Stimulated activated CD4-positive, alpha-beta T cell treated with anti-CD3 and anti-CD28 coated beads, Interleukin-1b, Interleukin-23, amount 100 ng/mL, for 1 hour (primary cell): ENCODE measurements at places on chromosomes 2 and 18.

DNA sequence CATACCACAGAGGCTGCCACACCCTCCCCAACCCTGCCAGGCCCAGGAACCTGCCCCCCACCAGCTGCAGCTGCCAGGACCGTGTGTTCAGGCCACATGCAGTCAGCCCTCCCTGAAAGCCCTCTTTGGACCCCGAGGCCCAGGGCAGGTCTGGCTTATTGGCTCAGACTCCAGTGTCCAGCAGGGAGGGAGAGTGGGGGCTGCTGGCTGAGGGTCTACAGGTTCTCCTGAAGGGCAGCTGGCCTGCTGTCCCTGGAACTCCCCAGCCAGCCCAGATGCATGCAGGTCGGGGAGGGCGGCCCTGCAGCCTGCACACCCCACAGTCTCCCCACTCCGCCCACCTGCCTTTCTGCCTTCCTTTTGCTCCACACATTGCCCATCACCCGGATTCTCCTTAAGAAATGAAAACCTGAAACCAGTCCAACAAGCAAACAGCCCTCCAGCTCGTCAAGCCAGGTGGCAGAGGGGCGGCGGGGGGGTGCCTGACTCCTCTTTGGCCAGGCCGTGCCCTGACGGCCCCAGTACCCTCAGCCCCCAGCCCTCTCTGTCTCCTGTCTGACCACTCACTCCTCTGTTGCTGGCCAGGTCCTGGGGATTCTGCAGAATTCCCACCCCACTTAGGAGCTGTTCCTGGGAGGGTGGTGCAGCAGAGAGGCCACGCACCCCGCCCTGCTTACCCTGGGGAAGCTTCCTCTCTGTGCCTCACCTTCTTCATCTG lies 18.0 kb downstream of the GPR35 start:
- DNase-seq: no peak

- DNase-seq: no peak
These were observed 111.8 kb downstream of the EHBP1 start for GRCh38 chr2:62817348-62817747.

DNA sequence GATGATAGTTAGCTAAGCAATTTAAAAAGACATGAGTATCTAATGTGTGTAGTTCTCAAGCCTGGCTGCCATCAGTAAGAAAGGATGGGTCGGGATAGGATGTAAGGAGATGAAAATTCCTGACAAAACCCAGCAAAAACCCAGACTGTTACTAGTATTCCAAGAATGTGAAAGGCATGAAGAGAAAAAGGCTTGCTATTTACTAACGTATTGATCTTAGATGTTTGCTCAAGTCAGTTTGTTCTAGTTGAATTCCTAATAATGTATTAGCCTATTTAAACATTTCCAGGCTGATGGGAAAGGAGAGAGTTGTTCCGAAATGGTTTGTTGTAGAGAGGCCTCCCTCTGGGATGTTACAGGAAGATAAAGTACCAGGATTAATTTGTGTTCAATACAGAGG lies 88.2 kb downstream of the ZNF532 start:
- DNase-seq: no peak

- DNase-seq: no peak
These were observed 59.9 kb upstream of the REG3A start for GRCh38 chr2:79219383-79219988.

GRCh38 chr18:52971097-52971496 lies 631.1 kb downstream of the DCC start:
- no peak for DNase-seq

DNA sequence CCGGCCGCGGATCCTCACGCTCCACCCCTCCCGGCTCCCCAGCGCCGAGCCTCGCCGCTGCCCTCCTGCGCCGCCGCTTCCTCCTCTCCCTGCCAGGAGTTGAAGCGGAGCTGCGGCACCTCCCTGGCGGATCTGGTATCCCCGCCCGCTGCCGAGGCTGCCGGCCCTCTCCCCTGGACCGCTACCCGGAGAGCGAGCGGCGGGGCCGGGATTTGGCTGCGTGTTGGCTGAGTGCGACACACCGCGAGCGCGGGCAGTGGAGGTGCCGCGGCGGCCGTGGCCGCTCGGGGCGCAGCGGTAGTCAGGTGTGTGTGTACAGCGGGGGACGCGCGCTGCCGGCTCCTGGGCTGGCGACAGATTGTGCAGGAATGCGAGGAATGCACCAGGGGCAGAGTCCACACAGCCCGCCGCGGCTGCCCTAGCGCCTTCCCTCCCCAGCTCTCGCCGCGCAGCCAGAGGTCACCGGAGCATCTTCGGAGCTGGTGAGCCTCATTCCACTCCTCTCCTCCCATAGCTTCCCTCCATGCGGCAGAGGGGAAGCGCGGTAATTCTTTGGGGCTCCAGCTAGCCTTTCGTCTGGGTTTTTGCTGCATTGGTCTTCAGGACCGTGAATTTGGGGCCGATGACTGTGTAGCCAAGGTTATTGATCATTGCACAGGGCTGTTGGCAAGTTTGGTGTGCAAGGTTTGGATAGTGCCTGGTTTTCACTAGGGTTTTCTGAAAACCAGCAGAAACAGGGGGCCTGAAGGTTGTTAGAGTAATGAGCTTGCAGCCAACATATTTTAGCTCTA lies 1.3 kb downstream of the PKP4 start:
- peak; percentile 29 for DNase-seq

DNA sequence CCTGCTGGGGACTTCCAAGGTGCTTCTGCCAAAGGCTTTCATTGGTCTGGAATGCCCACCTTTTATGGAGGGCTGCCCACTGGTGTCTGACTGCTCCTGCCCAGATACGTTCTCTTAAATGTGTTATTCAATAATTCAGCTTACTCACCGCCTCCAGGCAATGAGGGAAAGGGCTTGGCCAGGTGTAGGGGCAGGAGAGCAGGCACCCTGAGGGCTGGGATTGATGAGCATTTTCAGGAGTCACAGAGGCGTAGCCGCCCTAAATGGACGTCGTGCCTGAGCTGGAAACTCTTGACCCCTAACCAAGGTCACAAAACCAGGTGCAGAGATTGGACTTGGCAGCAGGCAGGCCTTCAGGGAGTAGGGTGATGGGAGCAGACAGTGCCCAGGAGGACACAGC lies 26.8 kb downstream of the MAL start:
- no peak for DNase-seq

GRCh38 chr18:4399929-4400328 lies 55.2 kb downstream of the DLGAP1 start:
- DNase-seq: no peak

GRCh38 chr2:192151853-192152252 lies 42.9 kb downstream of the TMEFF2 start:
- DNase-seq: no peak

DNA sequence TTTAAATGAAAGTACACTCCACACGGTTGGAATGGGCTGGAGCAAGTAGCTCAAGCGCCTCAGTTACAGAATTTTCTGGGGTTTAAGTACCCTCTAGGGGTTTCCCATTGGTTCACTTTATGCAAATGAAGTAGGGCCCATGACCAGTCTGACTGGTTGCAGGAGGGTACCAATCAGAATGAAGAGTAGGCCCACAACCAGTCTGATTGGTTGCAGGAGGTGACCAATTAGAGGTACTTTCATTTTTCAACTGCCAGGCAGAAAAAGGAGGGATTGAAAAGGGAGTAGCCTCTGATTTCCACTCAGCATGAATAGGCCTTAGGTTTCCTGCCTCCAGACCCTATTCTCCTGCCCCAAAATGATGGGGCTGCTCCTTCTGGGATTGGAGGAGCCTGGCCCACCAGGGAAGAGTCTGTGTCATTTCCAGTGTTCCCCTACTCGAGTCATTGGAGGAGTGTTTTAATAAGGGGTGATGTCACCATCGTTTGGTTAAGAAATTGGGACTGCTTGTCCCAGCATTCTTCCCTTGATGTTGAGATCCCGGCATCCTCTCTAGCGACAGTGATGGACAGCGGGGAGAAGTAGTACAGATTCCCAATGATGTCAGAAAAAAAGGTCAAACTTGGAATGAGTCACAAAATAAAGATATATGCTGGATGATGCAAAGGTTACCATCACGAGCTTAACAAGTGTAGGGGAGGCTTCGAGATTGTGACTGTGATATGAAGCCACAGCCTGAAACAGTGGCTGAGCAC lies 210.4 kb downstream of the SH3BP4 start:
- DNase-seq: no peak

GRCh38 chr2:178761759-178762371 lies 45.4 kb downstream of the TTN start:
- no peak for DNase-seq

GRCh38 chr18:79916128-79916494 lies 35.3 kb downstream of the SLC66A2 start:
- DNase-seq: no peak

DNA sequence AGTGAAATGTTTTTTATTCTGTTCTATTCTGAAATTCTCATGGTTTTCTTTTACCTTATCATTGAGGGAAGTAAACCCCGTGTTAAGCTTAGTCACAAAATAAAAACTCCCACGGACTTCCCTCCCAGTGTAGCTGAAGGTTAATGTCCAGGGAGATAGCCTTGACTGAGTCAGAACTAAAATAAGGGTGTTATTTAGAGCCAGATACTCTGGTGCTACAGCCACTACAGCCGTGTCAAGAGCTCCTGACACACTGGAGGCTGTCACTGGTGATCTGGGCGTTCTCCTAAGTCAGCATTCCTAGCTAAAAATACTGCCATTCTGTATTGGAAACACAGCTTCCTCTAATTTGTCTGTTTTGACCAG lies 82.0 kb upstream of the RANBP2 start:
- no peak for DNase-seq

DNA sequence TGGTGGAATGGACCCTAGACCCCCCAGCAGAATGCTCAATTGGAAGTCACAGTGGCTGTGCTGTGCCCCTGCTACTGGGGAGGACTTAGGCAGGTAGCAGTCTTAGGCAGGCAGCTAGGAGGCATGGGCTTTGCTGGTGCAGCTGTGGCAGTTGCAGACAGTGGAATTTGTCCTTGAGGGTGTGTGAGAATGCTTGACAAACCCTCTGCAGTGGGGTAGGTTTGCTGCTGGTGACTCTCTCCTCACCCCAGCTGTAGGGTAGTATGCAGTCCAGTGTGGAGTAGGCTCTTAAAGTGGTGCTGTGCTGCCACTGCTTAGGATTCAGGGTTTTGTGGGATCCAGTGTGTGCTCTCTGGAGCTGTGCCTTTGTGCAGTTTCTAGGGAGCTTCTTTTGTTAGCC lies 61.3 kb downstream of the NUP35 start:
- DNase-seq: no peak

- DNase-seq: no peak
These were observed 249.8 kb downstream of the CYP26B1 start for GRCh38 chr2:71897836-71898235.

DNA sequence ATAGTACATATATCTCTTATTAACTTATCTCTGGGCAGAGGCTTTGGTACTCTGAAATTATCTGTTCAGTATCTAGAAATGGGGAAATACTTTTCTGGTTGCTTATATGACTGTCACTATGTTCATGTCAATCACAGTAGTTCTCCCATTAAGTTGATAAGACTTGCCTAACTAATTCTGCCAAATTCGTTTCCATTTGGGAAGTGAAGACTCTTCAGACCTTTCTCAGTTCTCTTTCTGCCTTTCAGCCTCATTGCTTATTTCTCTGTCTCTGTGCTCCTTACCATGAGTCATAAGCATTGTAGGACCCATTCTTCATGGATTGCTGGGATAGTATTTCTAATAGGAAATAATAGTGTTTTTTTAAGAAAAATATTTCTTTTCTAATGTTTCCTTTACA lies 113.5 kb downstream of the PHLPP1 start:
- no peak for DNase-seq

- no peak for DNase-seq
These were observed 90.1 kb downstream of the MYCN start for GRCh38 chr2:16030206-16031057.

GRCh38 chr2:45636008-45636407 lies 15.5 kb upstream of the PRKCE start:
- no peak for DNase-seq

GRCh38 chr18:70415823-70416488 lies 127.1 kb downstream of the SOCS6 start:
- no peak for DNase-seq

DNA sequence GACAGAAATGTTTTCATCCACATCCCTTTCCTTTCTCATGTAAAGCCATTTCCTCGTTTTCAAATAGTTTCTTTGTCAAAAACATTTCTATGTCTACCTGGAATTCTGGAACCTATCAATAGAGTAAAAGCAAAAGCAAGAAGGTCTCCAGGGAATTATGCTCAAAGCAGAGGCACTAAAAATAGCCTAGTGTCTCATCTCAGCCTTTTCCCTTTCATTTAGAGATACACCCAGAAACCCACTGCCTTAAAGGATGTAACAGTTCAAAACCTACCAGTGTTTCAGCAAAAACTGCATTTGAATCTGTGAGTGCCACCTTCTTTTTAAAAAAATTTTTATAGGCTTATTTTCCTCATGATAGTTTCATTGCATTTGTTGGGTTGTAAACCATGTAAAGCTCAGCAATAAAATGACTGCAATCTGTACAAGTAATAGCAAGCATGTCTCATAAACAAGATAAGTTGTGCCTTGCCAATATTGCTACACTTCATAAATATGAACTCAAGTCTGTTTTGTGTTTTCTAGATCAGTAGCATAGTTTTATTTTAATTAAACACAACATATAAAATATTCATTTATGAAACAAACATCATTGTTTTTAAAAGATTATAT lies 927.3 kb upstream of the ACVR2A start:
- no peak for DNase-seq

DNA sequence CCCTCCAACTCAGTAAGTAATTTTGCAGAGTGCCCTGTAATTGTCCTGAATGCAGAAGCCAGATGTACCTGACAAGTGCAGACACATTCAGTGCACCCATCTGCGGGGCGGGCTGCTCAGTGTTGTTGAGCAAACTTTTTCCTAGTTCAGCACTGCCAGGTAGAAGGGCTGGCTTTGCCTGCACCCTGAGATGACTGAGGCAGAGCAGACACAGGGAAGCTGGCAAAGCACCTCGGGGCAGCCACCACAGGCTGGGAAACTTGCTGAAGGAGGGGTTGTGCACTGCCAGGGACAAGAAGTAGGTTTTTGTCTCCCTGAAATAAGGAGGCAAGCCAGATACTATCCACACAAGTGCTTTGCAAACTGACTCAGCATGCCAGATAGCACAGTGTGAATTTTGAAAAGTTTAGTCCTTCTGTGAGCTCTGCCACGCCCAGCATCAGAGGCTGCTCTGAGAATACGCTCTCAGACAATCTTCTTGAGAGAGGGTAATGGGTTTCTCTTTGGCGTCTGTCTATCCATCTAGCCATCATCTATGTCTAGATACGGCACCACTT lies 62.3 kb downstream of the SOWAHC start:
- no peak for DNase-seq

GRCh38 chr2:38218591-38218991 lies 142.6 kb upstream of the CYP1B1 start:
- no peak for DNase-seq

DNA sequence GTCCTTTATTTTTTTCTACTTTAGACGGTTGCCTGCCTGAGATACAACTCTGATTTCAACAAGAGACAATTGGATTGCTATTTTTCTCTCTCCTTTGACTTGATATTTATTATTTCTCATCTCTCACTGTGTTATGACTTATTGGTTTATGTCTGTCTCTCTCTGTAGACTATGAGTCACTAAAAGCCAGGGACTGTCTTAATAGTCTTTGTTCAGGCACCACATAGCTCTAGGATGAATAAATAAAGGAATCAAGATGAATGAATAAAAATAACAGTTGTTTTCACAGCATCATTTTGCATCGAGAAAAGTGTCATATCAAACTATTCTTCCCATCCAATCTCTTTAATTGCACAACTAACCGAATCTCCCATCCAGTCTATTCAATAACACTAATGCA lies 31.4 kb upstream of the CD28 start:
- no peak for DNase-seq

GRCh38 chr18:44458777-44459176 lies 221.9 kb upstream of the SETBP1 start:
- no peak for DNase-seq

- DNase-seq: no peak
These were observed 46.0 kb downstream of the SLC66A2 start for GRCh38 chr18:79905389-79905911.
